ENCODE measurements at places on chromosomes 2 and 18.

- DNase-seq = peak; percentile 81
Measured at GRCh38 chr2:1701020-1701419, 43.3 kb downstream of the PXDN start.

GRCh38 chr2:125280265-125280664 is 1255.2 kb downstream of the CNTNAP5 start:
- no peak for DNase-seq

DNA sequence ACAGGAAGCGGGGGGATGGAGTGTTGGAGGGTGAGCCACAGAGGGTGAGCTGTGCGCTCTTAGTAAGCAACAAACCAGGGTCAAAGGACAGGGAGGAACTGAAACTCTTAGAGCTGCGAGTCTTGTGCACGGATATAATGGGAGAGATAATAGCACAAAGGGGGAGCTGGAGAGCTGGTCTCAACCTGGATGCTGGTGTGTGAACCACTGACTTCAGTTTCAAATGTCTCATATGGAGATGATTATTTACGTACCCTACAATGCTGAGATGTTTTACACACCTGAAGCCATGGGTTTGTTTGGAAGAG is 35.9 kb downstream of the PTGR3 start:
- DNase-seq = no peak

DNA sequence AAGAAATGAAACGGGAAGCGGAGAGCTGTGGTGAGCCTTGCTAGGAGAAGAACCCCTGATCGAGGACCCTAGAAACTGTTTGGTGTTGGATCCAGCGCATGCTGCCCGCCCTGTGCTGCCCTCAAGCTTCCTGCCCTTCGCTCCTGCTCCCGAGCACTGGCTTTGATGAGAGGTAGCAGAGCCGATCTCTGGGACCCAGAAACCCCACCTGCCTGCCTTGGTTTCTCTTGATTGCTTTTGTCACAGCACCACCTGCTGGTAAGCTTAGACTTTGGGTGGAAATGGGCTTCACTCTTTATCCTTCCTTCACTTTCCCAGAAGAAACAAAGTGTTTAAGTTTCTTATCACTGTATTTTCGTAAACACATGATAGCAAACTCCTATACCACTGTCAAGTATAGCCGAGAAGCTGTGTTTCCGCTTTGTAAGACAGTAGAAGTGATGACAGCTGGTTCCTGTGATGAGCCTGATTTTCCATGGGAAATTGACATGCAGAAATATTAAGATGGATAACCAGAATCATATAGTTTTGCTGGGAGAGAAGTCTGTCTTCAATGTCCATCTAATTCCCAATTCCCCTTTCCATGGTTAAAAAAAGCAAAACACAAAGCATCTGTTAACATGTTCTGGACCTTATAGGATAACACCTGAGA is 267.4 kb downstream of the PHLPP1 start:
- peak; percentile 46 for DNase-seq

- DNase-seq = no peak
Measured at GRCh38 chr2:126212735-126213134, 443.2 kb upstream of the GYPC start.

DNA sequence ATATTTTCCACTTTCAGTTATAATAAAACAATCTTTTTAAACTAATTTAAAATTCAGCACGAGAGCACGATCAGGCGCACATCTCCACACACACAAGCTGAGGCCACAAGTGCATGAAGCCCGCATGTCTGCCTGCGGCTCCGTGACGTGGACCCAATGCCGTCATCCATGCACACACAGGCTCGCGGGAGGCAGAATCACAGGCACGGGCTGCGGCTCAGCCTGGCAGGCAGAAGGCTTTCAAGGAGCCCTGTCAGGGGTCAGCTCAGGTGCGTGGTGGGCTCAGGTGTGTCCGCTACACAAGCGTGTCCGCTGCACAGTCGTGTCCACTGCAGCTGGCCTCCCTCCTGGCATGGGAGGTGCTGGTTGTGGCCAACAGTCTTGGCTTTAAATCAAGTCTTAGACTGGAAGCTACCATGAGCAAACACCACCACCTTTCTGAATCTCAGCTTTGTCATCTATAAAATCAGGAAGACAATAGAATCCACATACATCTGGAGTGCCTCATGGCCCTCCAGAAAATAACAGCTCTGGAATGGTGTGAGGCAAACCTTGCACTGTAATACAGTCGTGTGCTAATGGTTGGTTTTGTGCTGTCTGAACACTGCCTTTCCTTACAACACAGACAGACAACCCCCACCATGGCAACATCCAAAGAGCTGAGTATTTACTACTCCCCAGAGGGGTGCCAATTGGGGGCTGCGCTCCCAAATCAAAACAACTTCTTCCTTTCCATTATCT is 210.1 kb downstream of the NDUFA10 start:
- DNase-seq = no peak

DNA sequence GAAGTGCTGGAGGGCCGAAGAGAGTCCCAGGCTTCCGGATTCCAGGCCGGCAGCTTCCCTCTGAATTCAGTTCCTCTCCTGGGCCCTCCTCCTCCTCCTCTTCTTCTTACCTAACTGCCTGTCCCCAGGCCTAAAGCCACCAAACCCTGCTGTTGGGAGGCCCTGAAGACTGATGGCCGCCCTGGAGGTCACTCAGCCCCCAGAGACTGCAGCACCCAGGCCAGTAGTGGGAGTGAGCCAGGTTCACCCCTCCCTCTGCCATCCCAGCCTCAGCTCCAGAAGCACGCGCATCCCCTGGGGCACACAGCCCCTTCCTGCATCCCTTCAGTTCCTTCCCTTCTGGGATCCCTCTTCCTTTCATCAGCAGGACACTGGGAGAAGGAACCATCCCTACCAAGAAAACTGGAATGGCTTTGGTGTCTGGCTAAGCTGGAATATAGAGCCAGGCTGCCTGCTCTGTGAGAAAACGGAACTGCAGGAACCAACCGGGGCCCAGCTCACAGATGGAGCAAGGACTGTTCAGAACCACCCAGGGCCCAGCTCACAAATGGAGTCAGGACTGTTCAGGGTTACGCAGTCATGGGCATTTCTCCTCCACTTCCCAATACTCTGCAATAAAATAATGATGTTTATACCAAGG is 127.4 kb downstream of the NDUFA10 start:
- no peak for DNase-seq

- no peak for DNase-seq
Measured at GRCh38 chr2:171516793-171517192, 5.5 kb upstream of the CYBRD1 start.

- DNase-seq = no peak
Measured at GRCh38 chr2:239291475-239292350, 109.1 kb downstream of the HDAC4 start.

GRCh38 chr2:48319863-48320262 is 210.1 kb upstream of the STON1 start:
- DNase-seq = no peak

GRCh38 chr18:80065705-80066104 is 31.5 kb downstream of the RBFA start:
- DNase-seq = no peak

GRCh38 chr2:224268441-224268840 is 133.5 kb downstream of the FAM124B start:
- DNase-seq = no peak

DNA sequence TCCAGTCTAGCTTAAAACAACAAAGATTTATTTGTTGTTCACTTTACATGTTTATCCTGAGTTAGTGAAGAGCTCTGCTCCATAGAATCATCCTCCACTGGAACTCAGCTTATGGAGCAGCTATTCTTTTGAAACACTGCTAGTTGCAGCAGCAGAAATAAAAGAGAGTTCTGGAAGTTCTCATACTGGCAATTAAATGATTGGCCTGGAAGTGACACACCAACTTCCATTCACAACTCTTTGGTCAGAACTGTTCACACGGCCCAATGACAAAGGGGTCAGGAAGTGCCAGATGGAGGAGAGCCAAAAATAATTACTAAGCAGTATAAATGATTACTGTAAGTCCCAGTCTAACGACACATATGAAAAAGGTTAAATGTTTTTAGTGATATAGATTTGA is 39.1 kb downstream of the FBXO11 start:
- DNase-seq = no peak

DNA sequence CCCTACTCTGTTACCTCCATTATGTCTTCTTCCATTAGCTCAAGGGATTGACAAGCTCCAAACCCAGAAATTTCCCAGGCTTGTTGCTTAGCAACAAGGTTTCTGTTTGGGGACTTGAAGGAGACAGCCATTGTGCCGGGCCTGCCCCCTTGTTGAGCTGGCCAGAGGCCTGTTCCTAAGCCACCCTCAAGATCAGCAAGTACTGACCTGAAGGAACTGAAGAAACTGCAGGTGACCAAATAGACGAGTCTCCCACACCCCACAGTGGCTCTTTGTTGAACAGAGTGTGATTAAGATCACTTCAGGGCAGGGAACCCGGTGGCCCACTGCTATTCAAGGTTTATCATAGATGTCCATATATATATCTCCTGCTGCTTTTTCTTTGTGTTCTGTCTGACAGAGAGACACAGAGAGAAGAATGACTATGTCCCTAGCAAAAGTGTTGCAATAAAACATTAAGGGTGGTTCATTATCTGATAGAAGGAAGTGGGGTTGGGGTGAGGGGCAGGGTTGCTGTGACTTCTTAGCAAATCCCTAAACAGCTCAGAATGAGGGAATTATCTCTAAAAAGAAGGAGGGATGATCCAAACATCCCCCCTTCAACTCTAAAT is 69.2 kb downstream of the RNF144A start:
- DNase-seq = no peak

GRCh38 chr2:149451417-149452165 is 121.2 kb downstream of the LYPD6 start:
- DNase-seq = no peak

- DNase-seq = no peak
Measured at GRCh38 chr18:13124411-13124810, 94.1 kb upstream of the LDLRAD4 start.

DNA sequence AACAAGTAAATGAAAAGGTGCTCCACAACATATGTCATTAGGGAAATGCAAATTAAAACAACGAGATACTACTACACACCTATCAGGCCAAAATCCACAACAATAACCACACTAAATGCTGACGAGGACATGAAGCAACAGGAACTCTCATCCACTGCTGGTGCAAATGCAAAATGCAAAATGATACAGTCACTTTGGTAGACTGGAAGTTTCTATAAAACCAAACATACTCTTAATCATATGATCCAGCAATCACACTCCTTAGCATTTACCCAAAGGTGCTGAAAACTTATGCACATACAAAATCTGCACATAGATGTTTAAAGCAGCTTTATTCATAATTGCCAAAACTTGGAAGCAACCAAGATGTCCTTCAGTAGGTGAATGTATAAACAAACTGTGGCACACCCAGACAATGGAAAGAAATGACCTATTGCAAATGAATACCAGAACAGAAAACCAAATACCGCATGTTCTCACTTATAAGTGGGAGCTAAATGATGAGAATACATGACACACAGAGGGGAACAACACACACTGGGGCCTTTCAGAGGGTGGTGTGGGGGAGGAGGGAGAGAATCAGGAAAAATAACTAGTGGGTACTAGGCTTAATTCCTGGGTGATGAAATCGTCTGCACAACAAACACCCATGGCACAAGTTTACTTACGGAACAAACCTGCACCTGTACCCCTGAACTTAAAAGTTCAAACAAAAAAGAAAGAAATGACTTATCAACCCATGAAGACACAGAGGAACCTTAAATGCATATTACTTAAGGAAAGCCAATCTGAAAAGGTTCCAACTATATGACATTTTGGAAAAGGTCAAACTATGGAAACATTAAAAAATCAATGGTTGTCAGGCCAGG is 80.4 kb downstream of the ASXL2 start:
- DNase-seq = no peak

- no peak for DNase-seq
Measured at GRCh38 chr2:216761133-216761532, 65.8 kb upstream of the IGFBP5 start.

DNA sequence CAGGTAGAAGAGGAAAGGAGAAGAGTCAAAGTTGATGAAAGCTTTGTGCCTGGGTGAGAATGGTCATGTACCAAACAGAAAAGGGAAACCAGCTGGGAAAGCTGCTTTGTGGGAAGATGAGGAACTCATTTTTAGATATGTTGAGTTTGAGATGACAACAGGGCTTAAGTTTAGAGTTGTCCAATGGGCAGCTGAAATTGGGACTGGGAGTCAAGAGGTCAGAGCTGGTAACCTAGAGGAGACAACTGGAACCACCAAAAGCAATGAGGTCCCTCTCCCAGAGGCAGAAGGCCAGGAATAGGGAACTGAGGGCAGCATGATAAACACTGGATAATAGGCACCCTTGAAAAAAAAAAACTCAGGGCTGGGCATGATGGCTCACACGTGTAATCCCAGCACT is 48.8 kb downstream of the SLC4A1AP start:
- no peak for DNase-seq

DNA sequence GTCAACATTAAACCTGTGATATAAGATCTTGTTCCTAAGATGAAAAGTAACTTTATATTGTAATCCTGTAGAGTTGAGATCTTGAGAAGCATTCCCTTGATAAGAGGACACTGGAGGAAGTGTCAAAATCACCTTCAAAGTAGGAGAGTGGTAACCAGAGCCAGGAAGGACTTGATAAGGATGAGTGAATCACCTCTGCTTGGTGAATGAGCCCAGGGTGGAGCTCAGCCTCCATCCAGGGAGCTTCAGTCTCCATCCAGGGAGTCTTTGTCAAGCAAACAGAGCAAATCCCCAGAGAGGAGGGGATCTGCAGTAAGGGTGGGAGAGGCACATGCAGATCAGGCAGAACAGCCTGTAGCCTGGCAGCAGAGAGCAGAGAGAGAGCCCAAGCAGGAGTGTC is 167.1 kb upstream of the SIX2 start:
- DNase-seq = no peak

DNA sequence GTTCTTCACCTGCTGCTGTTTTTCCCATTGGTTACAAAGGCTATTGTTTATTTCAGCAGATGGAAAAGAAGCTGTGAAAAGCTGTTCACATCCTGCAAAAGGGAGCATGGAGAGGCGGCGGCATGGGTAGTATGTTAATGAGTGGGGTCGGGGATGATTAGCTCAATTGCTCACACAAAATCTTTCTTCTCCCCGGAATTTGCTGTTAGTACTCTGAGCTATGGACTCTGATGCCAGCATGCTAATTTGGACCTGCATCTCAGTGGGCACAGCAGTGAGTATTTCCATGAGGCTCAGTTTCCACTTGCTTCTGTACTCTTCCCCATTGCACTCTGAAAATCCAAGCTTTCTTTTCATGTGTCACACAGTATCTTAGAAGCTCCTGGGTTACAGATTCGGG is 61.6 kb downstream of the DNER start:
- DNase-seq = no peak

GRCh38 chr2:121015971-121016485 is 269.0 kb downstream of the TFCP2L1 start:
- DNase-seq = no peak

All from NCI-H524 (cell line).